Erythroblast (primary cell): ENCODE measurements at places on chromosomes 11 and 22.
A peak's percentile ranks its signal among the peaks of the same experiment; 100 is the strongest.

GRCh38 chr11:47524291-47524874 lies 28.5 kb downstream of the CELF1 start:
- no peak for DNase-seq

GRCh38 chr11:125074511-125075241 lies 11.6 kb downstream of the SLC37A2 start:
- peak; percentile 68 for DNase-seq

- DNase-seq: no peak
Observed at GRCh38 chr22:17205432-17205831, 13.8 kb downstream of the ADA2 start.

GRCh38 chr22:22446517-22446916 lies 62.0 kb downstream of the ZNF280B start:
- no peak for DNase-seq

GRCh38 chr11:111299101-111300026 lies 1.0 kb downstream of the POU2AF3 start:
- DNase-seq: no peak

- peak; percentile 34 for DNase-seq
Observed at GRCh38 chr11:36540998-36541397, 26.8 kb upstream of the RAG1 start.

- peak; percentile 84 for DNase-seq
Observed at GRCh38 chr11:119356349-119357031, 10.0 kb upstream of the MFRP start.

DNA sequence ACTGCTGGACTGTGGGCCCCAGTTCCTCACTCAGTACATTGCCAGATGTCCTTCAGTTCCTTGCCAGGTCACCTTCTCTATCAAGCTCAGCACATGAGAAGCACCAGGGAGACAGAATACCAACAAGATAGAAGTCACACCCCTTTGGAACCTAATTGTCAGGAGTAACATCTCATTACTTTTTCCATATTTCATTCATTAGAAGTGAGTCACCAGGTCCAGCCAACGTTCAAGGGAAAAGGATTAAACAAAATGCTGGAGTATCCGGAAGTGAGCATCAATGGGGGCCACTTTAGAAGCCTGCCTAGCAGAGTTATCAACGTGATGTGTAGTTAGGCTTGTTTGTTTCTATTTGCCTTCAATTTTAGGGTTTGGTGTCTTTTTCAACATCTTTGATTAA lies 569.3 kb downstream of the MIAT start:
- DNase-seq: no peak

- no peak for DNase-seq
Observed at GRCh38 chr11:96227244-96227643, 115.8 kb downstream of the MAML2 start.

GRCh38 chr11:92489826-92490399 lies 265.3 kb downstream of the FAT3 start:
- no peak for DNase-seq

DNA sequence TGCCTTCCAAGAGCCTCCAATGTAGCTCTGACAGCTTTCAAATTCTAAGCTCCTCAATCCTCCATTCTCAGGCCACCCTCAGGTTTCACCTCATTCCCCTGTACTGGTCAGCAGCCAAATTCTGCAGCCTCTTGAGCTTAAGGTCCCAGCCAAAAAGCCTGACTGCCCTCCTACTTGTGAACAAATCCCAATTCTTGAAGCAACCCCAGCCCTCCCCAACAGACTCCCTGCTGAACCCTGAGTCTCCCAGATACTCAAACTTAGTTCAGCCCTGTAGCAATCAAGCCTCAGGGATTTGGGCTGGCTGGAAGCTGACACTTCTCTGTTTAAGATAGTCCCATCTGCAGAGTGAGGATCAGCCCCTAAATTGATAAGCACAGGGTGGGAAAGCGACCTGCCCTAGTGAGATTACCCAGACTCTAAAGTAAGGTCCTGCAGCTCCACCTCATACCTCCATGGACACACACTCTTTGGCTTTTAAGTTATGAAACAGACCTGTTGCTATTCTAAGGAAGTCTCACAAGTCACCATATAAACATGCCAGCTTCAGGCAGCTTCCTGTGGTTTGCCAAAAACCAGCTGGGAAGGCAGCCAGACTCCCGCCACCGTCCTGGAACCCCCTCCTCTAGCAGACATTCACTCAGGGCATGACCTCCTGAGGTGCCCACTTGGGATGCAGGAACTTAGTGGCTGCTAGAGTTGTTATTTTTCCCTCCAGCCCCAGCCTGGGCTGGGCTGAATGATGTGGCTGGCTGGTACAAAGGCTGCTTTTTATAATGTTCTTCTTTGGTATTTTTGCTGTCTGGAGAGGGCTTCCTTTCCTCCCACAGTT lies 82.5 kb upstream of the PICALM start:
- peak; percentile 98 for DNase-seq

DNA sequence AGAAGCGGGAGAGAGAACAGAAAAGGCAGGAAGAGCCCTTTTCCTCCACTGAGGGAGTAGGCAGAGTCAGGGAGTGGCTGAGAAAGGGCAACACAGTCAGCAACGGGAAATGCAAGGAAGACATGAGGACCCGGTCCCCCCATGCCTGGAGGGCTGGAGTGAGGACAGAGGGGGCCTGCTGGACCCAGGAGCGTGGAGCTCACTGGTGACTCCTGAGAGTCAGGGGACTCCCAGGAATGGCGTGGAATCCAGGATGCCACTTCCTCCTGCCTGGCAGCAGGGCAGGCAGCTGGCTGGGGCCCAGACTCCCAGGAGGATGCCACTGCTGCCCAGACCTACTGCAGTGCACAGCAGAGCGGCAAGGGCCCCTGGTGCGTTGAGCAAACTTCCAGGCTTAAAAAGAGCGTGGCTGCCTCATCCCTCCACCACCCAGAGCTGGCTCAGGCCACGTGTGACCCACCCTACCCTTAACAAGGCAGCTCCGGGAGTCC lies 11.3 kb downstream of the C11orf21 start:
- DNase-seq: no peak

- DNase-seq: no peak
Observed at GRCh38 chr11:22474616-22475015, 136.4 kb downstream of the SLC17A6 start.

- DNase-seq: no peak
Observed at GRCh38 chr22:46798041-46798365, 35.6 kb downstream of the TBC1D22A start.

DNA sequence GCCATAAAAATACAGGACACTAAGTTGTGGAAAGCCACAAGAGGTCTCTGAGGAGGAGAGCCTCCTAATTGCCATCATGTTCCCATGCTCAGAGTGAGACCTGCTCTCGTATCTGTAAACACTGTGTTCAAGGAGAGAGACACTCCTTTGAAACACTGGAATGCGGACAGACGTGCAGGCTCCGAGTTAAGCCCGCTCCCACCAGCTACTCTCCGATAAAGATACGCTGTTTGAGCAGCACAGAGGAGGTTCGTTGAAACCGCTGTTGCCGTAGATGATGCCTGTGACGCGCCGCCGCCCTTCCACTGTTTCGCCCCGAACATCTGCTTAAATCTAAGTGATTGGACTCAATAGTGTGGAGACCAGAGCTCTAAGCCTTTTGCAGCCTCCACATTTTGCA lies 25.1 kb downstream of the NUP50 start:
- DNase-seq: no peak

DNA sequence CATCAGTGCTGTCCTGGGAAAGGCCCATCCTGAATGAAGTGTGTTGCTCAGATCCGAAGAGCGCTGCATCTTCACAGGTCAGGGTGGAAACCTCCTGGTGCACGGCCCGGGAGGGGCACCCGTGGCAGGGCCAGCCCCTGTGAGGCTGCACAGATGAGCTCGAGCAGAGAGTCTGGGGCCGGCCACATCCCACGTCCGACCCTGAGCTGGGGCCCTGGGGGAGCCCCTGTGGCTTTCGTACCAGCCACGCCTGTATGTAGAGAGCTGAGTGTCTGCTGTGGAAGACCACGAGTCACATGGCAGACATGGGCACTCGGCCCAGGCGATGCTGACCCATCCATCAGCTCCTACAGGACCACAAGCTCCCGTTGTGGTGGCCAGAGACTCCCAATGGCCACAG lies 24.9 kb upstream of the SEPTIN5 start:
- DNase-seq: no peak

GRCh38 chr11:119157063-119157462 lies 8.2 kb downstream of the ABCG4 start:
- peak; percentile 51 for DNase-seq

DNA sequence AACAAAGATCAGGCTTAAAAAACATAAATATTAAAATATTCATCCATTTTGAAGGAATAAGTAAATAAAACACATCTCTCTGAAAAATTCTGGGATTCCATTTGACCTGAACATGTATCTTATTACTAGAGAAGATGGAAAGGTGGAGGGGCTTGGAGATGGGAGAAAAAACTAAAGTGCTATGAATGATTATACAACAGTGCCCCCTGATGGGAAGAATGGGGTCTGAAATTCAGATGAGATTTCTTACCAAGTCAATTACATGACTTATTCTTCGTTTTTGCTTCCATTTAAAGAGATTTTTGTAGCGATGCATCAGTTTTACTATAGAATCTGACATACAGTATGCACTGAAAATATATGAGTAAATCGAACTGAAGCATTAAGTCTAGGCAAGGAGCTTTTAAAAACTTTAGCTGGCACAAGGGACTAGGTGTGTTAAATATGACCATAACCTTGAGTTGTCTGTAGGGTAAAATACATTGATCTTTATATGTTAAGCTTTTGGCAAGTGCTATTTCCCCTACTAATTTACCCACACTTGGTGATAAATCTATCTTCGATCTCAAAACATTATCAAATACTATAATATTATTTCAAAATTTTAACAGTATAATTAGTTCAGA lies 718.8 kb downstream of the CNTN5 start:
- DNase-seq: peak; percentile 8

DNA sequence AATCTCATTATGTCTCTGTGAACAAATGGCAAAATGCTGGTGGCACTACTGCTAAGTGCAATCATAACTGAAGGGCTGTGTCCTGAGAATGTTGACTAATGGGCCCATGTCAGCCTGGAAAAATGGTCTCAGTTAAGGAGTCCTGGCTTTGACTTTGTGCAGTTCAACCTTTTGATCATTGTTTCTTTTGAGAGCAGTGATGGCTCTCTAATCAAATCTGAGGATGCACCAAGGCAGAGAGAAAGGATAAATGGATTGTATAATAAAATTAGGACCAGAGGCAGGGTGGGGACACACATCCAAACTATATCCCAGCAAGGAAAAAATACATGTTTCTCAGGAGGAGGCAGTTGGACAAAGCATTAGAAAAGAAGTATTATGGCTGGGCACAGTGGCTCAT lies 59.6 kb upstream of the SYN3 start:
- no peak for DNase-seq

- DNase-seq: no peak
Observed at GRCh38 chr22:35634943-35635540, 13.2 kb upstream of the APOL6 start.

DNA sequence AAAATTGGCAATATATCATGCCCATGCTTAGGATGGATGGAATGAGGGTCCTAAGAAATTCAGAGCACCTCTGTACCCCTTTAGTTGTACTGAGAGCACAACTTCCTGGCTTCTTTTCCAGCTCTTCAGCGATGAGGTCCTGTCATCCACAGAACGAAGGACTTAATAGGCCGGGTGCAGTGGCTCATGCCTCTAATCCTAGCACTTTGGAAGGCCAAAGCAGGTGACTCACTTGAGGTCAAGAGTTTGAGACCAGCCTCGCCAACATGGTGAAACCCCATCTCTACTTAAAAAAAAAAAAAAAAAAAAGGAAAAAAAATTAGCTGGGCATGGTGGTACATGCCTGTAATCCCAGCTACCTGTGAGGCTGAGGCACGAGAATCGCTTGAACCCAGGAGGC lies 125.3 kb upstream of the BMAL1 start:
- DNase-seq: no peak

- no peak for DNase-seq
Observed at GRCh38 chr11:120331301-120331996, 4.8 kb upstream of the ARHGEF12 start.

DNA sequence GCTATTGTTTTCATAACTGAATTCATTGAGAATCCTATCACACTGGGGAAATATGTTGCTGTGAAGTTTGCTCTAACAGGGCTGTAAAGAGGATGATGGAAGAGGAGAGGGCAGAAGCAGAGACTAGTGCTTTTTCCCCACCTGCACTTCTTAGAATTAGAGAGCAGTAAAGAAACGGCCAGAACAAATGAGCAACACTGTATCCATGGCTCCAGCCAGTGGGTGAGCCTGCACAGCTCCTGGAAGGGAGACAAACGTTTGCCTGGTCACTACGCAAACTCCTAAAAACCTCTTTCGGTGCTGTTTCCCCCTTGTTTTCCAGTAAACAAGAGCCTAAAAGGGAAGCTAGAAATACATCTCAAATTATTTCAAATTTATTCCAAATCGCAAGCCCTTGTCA lies 22.2 kb upstream of the OR10D3 start:
- no peak for DNase-seq

DNA sequence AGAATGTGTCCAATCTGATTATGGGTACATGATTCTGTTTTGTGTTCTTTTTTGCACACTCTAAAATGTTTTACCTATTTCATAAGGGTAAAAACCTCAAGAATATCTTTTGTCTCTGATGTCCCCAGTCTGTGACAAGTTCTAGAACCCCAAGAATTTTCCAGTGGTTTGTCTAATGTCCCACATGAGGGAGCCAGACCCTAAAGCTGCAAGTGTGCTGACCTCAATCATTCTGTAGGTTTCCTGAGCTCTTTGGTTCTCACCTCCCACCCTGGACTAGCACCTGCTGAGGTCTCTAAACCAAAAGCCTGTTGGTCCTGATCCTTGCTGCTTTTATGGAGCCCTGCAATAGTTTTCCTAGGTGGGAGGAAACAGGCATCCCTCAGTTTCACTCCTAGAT lies 149.8 kb upstream of the MPPED2 start:
- no peak for DNase-seq

GRCh38 chr22:38981005-38981991 lies 849 bp upstream of the APOBEC3B start:
- peak; percentile 10 for DNase-seq

- DNase-seq: no peak
Observed at GRCh38 chr11:88594274-88594950, 256.9 kb upstream of the CTSC start.

DNA sequence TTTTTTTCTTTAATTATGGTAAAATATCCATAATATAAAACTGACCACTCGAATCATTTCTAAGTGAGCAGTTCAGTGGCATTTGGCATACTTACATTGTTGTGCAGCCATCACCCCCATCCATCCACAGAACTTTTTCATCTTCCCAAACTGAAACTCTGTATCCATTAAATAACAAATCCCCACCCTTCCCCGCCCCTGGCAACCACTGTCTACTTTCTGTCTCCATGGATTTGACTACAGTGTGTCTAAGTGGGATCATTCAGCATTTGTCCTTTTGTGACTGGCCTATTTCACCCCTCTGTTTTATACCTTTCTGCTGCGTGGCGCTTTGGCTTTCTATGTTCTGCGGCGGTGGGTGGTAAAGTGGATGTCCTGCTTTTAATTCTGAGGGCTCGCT lies 49.1 kb downstream of the RTN4R start:
- DNase-seq: no peak
